ENCODE measurements at places on chromosomes 12 and 14. TPM values are rescaled to one million over a fixed set of nuclear protein-coding genes. Genes with fewer than 3 reads are reported as not detected.

GALNT9 gene
- total RNA-seq = 0.95 TPM

CARMIL3 gene
- 0.17 TPM for total RNA-seq

TOMM20L gene
- total RNA-seq = not detected

ARHGEF25 gene
- total RNA-seq = 33.4 TPM

SYNDIG1L gene
- total RNA-seq = under 0.01 TPM

WNT5B gene
- total RNA-seq = 28.5 TPM

TSPAN9 gene
- total RNA-seq = 60.1 TPM

SLC2A13 gene
- total RNA-seq = 7.8 TPM

FAM234B gene
- total RNA-seq = 5.0 TPM
